ENCODE measurements at places on chromosomes 12 and 14.

DNA sequence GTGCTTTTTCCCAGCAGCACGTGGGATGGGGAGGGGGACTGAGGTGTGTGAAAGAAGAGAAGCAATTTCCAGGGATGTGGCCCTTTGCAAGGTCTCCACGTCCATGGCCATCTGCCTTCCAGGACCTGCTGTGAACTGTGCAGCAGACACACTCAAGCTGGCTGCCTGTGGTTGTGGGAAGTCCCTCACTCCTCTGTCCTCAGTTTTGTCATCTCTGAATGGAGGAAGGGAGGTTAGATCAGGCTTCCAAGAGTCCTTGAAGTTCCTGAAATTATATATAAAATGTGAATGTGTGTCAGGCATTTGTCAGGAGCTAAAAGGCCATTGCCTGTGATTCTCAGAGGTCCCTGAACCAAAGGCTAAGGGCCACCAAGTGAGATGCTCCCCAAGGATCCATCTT lies 328.2 kb downstream of the CACNA1C start:
- no peak for DNase-seq

DNA sequence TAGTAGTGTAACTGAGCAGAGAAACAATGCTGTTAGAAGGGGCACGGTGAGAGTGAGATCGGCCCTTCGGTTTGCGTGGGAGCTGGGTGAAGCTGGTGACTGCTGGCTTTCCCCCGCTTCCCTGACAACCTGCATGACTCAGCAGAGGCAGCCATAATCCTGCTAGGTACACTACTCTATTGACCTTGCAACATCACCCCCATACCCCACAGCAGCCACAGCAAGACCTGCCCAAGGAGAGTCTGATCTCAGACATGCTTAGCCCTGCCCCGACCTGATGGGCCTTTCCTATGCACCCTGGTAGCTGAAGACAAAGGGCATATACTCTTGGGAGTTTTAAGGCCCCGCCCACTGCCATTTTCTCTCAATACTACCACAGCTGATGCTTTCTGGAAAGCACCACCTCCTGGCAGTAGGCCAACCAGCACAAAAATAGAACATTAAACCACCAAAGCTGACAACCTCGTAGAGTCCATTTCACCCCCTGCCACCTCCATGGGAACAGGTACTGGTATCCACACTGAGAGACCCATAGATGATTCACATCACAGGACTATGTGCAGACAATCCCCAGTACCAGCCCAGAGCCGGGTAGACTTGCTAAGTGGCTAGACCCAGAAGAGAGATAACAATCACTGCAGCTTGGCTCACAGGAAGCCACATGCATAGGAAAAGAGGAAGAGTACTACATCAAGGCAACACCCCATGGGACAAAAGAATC lies 75.9 kb upstream of the RGS6 start:
- no peak for DNase-seq

DNA sequence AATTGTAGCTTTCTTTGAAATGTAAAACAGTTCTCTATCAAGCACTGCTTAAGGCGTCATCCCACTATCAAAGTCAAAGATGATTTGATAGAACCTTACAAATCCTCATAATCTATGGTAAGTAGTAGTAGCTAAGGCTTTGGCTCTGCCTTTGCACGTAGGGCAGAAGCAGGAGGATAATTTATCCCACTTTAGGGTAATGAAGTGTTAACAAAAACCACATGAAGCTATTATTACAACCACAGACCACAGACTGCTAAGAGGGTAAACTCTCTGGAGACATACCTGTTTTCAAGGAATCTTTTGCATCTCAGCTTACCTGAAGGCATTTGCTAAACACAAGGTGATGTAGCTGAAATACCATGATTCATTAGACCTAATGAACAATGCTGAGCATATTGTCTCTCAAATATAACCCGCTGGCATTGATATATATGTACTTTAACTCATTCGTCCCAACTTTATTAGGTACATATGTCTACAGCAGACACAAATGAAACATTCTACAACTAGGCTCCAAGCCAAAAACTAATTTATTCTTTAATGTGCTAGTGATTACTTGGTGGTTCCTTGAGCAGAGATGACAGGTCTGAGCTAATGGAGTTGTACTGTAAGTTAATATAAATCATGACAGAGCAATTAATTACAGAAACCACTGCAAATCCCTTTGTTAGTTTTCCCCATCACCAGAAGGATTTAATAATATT lies 368.8 kb downstream of the ETNK1 start:
- DNase-seq, result no peak

DNA sequence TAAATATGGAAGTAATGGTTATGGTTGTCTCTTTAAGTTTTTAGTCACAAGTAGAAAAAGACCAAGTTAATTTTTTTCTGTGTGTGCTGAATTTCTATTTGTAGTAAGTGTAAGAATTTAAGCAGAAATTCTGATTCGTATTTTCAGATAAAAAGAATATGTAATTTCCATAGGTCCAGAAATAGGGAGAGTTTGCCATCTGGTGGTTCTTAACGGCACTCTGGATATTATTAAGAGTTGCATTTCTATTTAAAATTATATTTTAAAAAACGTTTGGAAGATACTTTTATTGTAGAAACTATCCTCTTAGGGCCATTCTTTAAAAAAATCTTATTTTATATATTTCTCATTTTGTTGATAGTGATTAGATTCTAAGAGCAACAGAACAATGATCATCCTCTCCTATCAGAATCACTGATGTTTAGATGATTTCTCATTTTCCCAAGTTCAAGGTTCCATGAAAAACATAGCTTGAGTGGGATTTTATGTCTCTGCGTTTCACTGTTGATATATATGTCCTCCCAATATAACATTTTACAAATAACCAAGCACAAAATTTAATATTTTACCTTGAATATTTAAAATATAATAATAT lies 88.3 kb downstream of the LRRK2 start:
- DNase-seq, result peak; percentile 53

- peak; percentile 81 for DNase-seq
Measured at GRCh38 chr14:33792720-33793368, 158.0 kb downstream of the EGLN3 start.

- DNase-seq, result no peak
Measured at GRCh38 chr12:45774508-45775162, 45.1 kb downstream of the ARID2 start.

DNA sequence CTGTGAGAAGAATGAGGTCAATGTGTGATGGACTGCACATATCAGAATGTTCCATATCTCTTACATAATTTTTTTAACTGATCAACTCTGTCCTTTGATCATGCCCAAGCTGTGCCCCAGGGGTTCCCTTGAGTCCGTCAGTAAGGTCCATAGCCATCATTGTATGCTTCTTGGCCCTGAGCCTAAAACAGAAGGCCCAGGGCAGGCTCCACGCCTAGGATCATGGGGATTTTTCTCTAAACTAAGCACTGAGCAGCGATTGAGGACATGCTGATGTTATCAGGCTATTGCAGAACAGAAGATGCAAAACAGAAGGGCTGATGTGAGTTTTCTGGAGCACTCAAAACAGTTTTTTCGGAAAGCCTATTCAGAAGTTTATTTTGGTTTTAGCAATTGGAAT lies 20.9 kb downstream of the RNASE9 start:
- DNase-seq, result no peak

GRCh38 chr12:107779077-107779831 lies 4.8 kb downstream of the ASCL4 start:
- no peak for DNase-seq

GRCh38 chr14:101876555-101876938 lies 87.8 kb upstream of the DYNC1H1 start:
- DNase-seq, result peak; percentile 93

GRCh38 chr14:99676657-99677056 lies 7.4 kb upstream of the CYP46A1 start:
- DNase-seq, result peak; percentile 47

GRCh38 chr14:57961786-57962060 lies 95.8 kb upstream of the SLC35F4 start:
- no peak for DNase-seq

GRCh38 chr12:124679533-124680371 lies 112.3 kb upstream of the NCOR2 start:
- no peak for DNase-seq

DNA sequence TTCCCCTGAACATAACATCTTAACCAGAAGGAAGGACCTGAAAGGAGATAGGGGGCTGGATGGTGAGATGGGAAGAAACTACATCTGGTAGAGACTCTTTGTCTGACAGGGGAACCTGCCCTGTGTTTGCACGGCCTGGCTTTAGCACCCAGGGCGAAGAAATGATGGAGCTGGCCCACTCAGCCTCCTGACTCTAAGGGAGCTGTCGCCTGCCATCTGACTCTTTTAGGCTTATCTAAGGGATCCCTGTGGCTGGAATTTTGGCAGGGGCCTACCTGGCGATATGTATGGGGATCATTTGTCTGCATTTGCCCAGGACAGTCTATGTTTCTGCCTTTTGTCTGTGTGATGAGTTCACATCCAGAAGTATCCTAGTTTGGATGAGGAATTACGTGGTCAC lies 15.6 kb upstream of the CACNA2D4 start:
- DNase-seq, result no peak

DNA sequence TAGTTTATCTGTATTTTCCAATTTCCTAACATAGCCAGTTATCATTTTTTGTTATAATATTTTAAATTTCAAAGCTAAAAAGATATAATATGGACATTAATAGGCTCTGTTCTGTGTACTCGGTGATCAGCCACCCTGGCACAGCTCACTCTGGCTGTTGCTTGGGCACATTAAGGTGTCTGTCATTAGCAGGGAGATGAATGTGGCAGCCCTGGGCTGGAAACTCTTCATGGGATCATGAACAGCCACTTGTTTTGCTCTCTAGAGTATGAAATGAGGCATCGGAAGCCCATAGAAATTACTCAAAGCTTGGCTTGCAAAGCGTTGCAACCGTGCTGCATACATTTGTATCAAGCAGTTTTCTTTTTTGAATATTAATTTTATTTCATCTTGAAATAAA lies 233.2 kb downstream of the DACT1 start:
- DNase-seq, result no peak

DNA sequence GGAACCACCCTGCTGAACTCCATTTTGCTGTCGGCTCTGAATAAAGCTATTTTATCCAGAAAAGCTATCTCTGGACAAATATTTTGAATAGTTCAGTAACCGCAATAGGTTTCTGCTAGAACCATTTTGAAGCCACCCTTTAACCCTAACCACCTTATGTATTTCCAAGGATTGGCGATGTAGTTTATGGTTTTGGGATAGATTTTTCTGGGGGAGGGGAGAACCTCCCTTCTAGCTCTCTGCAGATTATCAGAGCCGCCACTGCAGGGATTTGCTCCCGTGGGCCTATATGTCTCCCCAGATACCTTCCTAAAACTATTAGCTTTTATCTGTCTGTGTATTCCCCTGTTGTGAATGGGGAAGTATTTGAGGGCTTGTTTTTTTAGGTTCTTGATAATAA lies 1.8 kb upstream of the TUBA1B start:
- DNase-seq, result no peak

- DNase-seq, result no peak
Measured at GRCh38 chr14:91396959-91397815, 20.4 kb downstream of the CCDC88C start.

DNA sequence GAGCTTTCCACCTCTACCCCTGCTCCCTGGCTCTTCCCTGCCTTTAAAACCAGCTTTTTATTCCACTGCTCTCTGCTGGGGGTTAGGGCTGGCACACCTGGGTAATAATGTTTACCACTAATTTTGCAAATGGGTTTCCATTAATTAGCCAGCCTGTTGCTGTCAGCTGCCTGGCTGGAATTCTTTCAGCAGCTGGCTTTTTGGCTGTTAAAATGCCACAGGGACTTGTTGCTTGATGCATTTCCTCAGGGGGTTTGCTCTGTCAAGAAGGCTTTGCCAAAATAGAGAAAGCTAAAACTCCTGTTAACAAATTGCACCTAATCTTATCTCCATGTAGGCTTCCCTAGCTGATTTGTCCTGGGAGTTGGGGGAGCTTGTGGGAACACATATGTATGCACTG lies 51.8 kb upstream of the PSMC1 start:
- no peak for DNase-seq

- DNase-seq, result no peak
Measured at GRCh38 chr12:125892276-125892675, 827.0 kb downstream of the AACS start.

- DNase-seq, result no peak
Measured at GRCh38 chr12:64716371-64716770, 42.8 kb downstream of the GNS start.

DNA sequence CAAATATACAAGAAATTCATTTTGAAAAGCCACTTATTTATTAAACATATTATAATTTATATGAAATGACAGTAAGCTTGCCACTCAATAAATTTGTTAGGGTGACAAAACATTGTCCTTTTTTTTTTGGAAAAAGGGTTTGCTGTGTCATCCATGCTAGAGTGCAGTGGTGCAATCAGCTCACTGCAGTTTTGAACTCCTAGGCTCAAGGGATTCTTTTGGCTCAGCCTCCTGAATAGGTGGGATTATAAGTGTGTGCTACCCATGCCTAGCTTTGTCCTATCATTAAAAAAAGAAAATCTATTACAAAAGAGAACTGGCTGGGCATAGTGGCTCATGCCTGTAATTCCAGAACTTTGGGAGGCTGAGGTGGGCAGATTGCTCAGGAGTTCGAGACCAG lies 66.8 kb downstream of the FGD6 start:
- DNase-seq, result no peak

DNA sequence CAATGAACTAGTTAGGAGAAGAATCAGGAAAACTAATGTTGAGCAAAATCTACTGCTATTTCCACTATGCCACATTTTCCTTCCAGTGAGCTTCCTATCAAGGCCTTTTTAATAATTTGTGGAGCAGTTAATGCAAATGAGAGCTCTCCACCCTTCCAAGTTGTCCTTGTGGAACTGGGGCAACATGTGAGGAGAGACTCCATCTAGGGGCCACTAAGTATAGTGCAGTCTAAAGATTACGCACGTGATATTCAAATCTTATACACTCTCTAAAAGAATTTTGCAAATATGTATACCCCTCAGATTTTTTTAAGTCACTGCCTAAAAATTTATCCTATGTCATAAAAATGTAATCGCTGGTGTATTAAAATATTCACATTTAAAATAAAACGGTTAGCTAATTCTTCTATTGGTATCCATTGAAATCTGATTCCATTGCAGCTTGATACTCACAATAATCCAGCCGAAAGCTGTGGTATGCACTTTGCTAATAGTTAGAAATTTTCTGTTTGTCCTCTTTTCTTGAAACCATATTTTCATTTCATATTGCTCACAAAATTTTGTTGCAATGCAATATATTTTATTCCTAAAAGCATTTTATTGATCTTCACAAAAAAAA lies 100.1 kb downstream of the PAH start:
- peak; percentile 34 for DNase-seq

- no peak for DNase-seq
Measured at GRCh38 chr14:94827711-94828447, 58.0 kb upstream of the GSC start.
